ENCODE measurements at places on chromosomes 3 and 15. TPM values are rescaled to one million over a fixed set of nuclear protein-coding genes. Genes with fewer than 3 reads are reported as not detected.

Gene GOLGA8A
- 11.3 TPM for total RNA-seq

Gene ARID3B
- 3.0 TPM for total RNA-seq

Gene SH2D7
- total RNA-seq = not detected

Gene TMIE
- 0.61 TPM for total RNA-seq

Gene SLC22A13
- not detected for total RNA-seq

Gene ARGFX
- not detected for total RNA-seq

GRCh38 chr3:193790086-193790990 is 197.3 kb downstream of the OPA1 start:
- no peak for DNase-seq

DNA sequence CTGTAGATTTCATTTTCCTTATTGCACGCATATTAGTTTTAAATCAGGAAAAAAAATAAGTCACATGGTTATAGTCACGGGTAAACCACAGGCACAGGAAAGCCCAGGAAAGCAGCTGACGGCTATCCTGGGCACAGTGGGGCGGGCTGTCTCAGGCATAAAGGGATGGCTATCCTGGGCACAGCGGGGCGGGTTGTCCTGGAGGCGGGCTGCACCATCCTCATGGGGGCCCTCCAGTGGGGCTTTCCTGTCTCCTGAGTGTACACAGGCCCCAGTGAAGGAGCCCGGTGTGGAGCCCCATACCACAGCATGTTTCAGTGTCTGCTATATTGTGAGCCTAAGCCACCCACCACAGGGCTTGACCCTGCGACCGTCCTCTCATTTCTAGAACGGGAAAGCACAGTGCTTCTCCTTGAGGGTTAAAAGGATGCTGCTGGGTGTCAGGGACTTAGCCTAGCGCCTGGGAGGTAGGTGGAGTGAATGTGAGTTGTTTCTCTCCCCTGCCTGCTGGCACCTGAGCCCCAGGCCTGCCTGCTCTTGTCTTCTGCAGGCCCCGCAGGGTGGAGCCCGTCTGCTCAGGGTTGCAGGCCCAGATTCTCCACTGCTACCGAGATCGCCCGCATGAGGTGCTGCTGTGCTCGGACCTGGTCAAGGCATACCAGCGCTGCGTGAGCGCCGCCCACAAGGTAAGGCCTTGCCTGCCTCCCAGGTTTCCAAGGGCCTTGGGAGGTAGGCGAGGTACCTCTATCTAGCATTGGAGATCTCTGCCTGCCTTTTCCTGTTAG is 25.9 kb upstream of the PLXNA1 start:
- no peak for DNase-seq

- no peak for DNase-seq
These were observed 1.4 kb upstream of the ILDR1 start for GRCh38 chr3:122023335-122023910.

DNA sequence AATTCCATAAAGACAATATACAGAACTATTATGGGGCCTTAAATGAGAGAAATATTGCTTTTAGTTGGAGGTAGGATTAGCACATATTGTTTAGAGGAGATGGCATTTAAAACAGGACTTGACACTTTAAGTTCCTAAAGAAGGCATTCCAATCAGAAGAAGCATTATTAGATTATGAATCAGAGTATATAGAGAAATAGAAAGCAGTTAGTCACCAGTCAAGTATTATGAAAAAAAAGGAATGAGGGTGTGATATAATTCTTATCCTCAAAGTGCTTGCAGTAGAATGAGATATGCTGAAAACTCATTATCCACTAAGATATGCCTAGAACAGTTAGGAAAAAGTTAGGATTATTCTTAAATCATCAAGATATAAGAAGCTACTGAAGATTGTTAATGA is 456.2 kb downstream of the ZNF385D start:
- no peak for DNase-seq

- no peak for DNase-seq
These were observed 400.7 kb upstream of the TPM1 start for GRCh38 chr15:62641825-62642224.

- DNase-seq = no peak
These were observed 118.5 kb upstream of the LIPC start for GRCh38 chr15:58313304-58313703.

- DNase-seq = no peak
These were observed 304.8 kb downstream of the CTNNB1 start for GRCh38 chr3:41503998-41504623.

- no peak for DNase-seq
These were observed 331.1 kb downstream of the TBC1D5 start for GRCh38 chr3:17411157-17411877.
